Renal cortical epithelial cell (primary cell): ENCODE measurements at places on chromosomes 6 and 20. TPM values are rescaled to one million over a fixed set of nuclear protein-coding genes. Genes with fewer than 3 reads are reported as not detected.

GRCh38 chr6:14440215-14440910 lies 322.8 kb downstream of the CD83 start:
- no peak for DNase-seq

GRCh38 chr6:14354919-14355572 lies 237.5 kb downstream of the CD83 start:
- DNase-seq: peak; percentile 75

DNA sequence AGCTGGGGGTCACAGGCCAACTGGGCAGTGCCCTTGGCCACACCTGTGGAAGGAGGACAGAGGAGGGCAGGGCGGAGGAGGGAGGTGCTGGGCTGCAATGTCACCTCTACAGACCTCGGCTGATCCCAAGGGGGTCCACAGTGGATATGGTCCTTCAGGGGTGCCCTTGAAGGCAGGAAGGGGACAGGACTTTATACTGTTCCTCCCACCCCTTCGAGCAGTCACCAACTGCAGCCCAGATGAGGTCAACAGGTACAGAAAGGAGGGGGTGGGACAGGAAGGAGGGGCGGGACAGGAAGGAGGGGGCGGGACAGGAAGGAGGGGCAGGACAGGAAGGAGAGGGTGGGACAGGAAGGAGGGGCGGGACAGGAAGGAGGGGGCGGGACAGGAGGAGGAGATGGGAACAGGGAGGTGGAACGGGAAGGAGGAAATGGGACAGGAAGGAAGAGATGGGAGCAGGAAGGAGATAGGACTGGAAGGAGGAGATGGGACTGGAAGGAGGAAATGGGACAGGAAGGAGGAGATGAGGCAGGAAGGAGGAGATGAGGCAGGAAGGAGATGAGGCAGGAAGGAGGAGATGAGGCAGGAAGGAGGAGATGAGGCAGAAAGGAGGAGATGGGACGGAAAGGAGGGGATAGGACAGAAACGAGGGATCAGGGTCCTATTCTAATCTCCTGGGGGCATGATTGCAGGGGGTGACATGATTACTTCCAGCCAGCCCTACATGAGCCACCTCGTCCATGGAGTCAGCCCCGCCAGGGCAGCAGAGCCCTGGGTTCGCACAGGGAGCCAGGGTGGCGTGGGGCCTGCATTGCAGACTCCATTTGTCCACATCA lies 19.4 kb upstream of the MRGBP start:
- peak; percentile 28 for DNase-seq

- DNase-seq: peak; percentile 8
Observed at GRCh38 chr6:111030008-111031007, 48.5 kb downstream of the RPF2 start.

GRCh38 chr6:47319867-47320266 lies 10.2 kb upstream of the TNFRSF21 start:
- DNase-seq: no peak

GRCh38 chr6:66849843-66850242 lies 1142.8 kb upstream of the EYS start:
- peak; percentile 66 for DNase-seq

DNA sequence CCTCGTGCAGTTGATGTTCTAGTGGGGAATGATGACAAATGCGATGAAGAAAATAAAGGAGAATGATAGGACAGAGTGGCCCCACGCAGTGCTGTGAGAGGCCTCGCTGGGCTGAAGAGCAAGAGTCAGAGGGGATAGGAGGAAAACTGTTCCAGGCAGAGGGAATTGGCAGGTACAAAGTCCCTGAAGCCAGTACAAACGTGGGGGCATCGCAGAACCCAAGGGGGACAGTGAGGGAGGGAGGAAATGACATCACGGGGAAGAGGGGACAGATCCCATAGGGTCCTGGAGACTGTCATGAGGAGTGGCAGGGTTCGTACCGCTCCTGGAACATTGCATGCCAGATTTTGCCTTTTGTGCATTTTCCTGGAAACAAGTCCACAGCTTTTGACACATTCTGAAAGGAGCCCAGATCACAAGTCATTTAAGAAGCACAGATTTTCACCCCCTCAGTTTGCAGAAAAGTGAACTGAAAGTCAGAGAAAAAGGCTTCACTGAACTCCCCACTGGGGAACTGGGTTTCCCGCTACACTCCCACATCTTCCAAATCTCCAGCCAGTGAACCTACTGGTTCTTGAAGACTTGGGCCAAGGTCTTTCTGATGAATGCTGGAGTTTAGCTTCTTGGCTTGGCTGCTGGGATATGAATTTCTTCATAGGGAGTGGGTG lies 77.0 kb downstream of the SULF2 start:
- no peak for DNase-seq

DNA sequence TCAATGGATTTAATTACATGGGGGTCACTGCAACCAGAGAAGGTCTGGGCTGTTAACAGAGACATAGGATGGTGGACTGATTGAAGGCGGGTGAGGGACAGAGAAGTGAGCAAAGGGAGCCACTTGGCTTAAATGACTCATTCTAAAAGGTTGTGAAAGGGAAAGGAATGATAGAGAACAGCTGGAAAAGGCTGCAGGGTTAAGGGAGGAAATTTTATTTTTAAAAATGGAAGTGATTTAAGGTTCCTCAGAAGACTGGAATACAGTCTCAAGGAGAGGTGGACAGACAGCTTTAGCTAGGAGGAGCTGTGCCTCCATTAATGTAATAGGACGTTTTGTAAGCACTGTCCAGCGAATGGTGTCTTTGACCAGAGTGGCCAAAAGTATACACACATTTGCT lies 46.7 kb downstream of the RGS17 start:
- DNase-seq: peak; percentile 43

- DNase-seq: no peak
Observed at GRCh38 chr20:14341801-14342200, 4.4 kb upstream of the FLRT3 start.

DNA sequence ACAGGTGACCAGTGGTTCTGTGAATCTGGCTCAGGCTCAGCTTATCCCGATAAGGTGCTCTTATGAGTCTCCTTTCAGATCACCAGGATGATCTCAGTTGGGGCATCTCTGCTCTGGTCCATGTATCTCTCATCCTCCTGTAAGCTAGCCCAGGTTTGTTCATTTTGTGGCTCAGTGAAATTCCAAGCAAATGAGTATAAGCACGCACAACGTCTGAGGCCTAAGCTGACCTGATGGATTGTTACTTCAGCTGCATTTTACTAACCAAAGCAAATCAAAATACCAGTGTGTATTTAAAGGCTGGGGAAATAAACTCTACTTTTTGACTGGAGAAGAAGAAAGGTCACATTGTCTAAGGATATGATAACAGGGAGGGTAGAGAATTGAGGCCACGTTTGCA lies 551.0 kb upstream of the BTBD3 start:
- no peak for DNase-seq

- DNase-seq: no peak
Observed at GRCh38 chr6:140107216-140107615, 732.8 kb upstream of the CITED2 start.

GRCh38 chr20:11728937-11729336 lies 188.8 kb upstream of the BTBD3 start:
- no peak for DNase-seq

- DNase-seq: peak; percentile 53
Observed at GRCh38 chr6:36815962-36816735, 23.1 kb downstream of the CPNE5 start.

GRCh38 chr6:168607272-168608112 lies 166.5 kb downstream of the SMOC2 start:
- DNase-seq: no peak

GRCh38 chr6:125955973-125956372 lies 597 bp upstream of the HINT3 start:
- DNase-seq: no peak

DNA sequence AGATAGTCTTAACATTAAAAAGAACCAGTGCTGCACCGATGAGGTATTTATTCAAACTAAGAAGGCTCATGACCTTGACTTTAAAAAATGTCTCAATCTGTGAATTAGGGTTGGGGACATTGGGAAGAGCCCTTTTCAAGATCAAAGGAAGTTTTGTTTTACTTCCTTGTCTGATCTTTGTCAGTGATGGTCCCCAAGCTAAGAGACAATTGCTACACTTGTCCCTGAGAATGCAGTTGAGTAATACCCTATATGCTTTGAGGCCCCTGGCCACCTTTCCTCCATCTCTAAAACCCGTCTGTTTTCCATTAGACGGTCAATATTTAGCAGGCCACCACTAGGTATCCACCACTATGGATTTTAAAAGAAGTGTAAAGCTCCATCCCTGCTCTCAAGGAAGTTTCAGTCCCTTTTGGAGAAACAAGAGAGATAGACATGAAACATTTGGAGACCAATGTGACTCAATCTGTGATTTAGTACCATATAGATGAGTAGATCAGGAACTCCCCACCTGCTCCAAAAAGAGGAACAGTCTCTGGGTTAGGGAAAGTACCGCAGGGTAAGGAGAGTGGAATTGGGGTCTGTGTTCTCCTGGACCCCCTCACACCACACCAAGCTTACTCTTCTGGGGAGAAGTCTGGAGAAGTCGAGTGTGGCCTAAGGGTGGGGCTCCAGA lies 99.1 kb upstream of the ISM1 start:
- no peak for DNase-seq

GRCh38 chr6:125170376-125170775 lies 16.8 kb downstream of the TPD52L1 start:
- DNase-seq: no peak

DNA sequence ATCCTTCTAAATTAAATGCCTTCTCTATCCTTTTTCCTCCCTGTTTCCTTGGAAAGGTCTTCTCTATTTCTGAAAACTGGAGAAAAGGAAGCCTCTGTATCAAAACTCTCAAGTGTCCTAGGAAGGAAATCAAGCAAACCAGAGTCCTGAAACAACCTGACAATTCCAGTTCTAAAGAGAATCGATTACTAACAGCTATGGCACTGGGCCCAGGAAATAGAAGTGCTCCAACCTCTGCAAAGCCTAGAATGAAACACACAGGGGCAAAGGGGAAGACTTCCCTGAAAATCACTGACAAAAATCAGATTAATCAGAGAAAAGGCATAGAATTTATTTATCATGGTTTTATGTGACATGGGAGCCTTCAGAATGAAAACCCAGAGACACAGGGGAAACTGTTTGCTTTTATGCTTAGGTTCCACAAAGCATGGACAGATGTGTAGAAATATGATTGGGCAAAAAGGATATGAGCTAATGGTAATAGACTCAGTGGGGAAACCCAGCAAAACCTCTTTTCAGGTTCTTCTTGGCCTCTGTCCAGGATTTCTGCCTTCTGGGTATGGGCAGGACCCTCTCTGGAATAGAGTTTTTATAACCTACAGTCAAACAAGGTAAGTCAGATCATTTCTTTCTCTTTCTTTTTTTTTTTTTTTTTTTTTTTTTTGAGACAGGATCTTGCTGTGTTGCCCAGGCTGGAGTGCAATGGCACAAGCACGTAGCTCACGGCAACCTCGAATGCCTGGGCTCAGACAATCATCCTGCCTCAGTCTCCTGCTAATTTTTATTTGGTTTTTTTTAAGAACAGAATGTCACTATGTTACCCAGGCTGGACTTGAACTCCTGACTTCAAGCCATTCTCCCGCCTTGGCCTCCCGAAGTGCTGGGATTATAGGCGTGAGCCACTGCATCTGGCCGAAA lies 91.7 kb downstream of the CD24 start:
- peak; percentile 59 for DNase-seq

DNA sequence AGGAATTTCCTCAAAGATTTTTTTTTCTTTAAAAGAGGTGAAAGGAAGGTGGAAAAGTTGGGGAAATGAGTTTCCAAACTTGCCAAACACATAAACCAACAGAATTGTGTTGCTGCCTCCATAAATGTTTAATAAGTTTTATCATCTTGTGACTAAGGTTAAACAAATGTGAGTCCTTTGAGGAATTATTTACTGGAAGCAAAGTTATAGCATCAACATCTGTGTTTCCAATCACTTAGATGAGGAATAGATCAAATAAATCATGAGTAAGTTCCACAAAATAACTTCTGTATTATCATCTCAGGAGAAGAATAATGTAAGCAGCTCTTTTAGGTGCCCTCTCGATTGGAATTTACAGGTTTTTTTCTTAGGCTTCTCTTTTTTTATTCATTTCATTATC lies 20.5 kb downstream of the TSHZ2 start:
- peak; percentile 63 for DNase-seq

DNA sequence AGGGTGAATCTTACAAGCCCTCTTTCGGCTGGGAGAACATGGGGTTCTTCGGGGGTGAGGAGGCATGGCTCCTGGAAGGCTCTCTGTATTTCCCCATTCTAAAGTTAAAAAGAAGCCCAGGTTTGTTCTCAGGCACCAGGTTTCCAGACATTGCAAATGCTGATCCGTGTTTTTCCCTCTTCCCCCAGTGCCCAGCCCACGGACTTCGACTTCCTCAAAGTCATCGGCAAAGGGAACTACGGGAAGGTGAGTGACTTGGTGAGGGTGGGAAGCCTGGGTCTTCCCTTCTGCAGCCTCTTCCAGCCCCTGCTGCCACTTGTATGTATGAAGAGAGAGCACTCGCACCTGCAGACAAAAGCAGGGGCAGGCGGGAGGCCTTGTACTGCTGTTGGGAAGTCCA lies 8.7 kb downstream of the SGK2 start:
- DNase-seq: no peak

DNA sequence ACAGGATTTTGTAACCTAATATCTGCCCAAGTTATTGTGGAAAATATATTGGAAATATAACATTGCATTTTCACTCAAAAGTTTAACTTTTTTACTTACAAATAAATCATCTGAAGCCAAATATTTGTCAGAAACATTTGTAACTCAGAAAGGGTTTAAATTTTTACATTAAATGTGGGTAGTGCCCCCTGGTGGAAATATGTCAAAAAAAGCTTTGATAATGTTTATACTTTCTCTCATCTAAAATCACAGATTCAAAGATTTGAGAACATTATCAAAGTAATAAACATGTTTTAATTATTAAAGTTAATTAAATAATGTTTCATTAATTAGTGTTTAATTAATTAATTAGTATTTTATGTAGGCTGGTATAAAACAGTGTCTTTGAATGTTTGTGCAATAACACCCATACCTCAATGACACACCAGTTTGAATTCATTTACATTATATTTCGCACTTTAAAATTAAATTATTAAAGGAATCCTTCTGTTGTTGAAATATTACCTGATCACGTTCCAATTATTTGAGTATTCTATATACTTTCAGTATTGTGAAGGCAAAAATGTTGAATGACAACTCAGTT lies 320.1 kb upstream of the FKBP1C start:
- DNase-seq: peak; percentile 12

TOMM6 gene
- total RNA-seq: 60.7 and 96.6 TPM in 2 replicates

DAAM2 gene
- 1.7 TPM in 1 of 2 replicates, not detected in the other for total RNA-seq

SCGN gene
- 0.20 TPM in 1 of 2 replicates, not detected in the other for total RNA-seq

GATA5 gene
- not detected in 2 replicates for total RNA-seq

PBOV1 gene
- not detected in 2 replicates for total RNA-seq

C6orf141 gene
- total RNA-seq: 2.4 and 4.7 TPM in 2 replicates

TULP4 gene
- 109 and 141 TPM in 2 replicates for total RNA-seq

NFATC2 gene
- under 0.01 and 0.35 TPM in 2 replicates for total RNA-seq

SLC44A4 gene
- total RNA-seq: 1.1 and 26.6 TPM in 2 replicates

SLC12A5 gene
- total RNA-seq: 0.17 and 0.55 TPM in 2 replicates

SRC gene
- total RNA-seq: 36.6 and 58.6 TPM in 2 replicates

C6orf52 gene
- 1.4 TPM in 1 of 2 replicates, not detected in the other for total RNA-seq

C20orf204 gene
- 0.45 TPM in 1 of 2 replicates, not detected in the other for total RNA-seq

CCNC gene
- total RNA-seq: 104 and 249 TPM in 2 replicates

PHACTR1 gene
- total RNA-seq: 1.9 and 3.9 TPM in 2 replicates
